ENCODE measurements at places on chromosomes 16 and 17. TPM values are rescaled to one million over a fixed set of nuclear protein-coding genes. Genes with fewer than 3 reads are reported as not detected.

The KRT23 gene
- total RNA-seq = 86.5 TPM

The SGCA gene
- total RNA-seq = 0.28 TPM

The LGALS9 gene
- 0.34 TPM for total RNA-seq

The PRMT7 gene
- total RNA-seq = 25.6 TPM

The OMG gene
- total RNA-seq = not detected

The CCDC200 gene
- total RNA-seq = not detected

The FADS6 gene
- total RNA-seq = 0.34 TPM

The WFIKKN1 gene
- under 0.01 TPM for total RNA-seq

The RRAD gene
- total RNA-seq = 3.1 TPM

The SOCS1 gene
- total RNA-seq = 1.9 TPM

The KRTAP16-1 gene
- not detected for total RNA-seq

The C1QL1 gene
- under 0.01 TPM for total RNA-seq

The CEMP1 gene
- total RNA-seq = 0.34 TPM

The RGS11 gene
- total RNA-seq = 0.14 TPM

The CLEC18B gene
- 2.4 TPM for total RNA-seq

The DNAI2 gene
- total RNA-seq = 0.07 TPM

The TEKT5 gene
- total RNA-seq = 0.34 TPM

The SLC9A5 gene
- 0.34 TPM for total RNA-seq

The VTN gene
- not detected for total RNA-seq
